ENCODE measurements at places on chromosomes 12 and 14.

GRCh38 chr12:65603438-65604351, 220.6 kb upstream of the HMGA2 start:
- DNase-seq = no peak

GRCh38 chr14:99266181-99267178, 5.5 kb downstream of the BCL11B start:
- peak; percentile 71 for DNase-seq

GRCh38 chr12:45418520-45418919, 202.6 kb downstream of the ANO6 start:
- no peak for DNase-seq

GRCh38 chr12:62621101-62621638, 154.5 kb downstream of the MON2 start:
- DNase-seq = peak; percentile 89

GRCh38 chr12:87870061-87870460, 159.1 kb downstream of the C12orf50 start:
- DNase-seq = no peak

- peak; percentile 35 for DNase-seq
These were observed 4.6 kb upstream of the SAMD4A start for GRCh38 chr14:54562334-54562733.

DNA sequence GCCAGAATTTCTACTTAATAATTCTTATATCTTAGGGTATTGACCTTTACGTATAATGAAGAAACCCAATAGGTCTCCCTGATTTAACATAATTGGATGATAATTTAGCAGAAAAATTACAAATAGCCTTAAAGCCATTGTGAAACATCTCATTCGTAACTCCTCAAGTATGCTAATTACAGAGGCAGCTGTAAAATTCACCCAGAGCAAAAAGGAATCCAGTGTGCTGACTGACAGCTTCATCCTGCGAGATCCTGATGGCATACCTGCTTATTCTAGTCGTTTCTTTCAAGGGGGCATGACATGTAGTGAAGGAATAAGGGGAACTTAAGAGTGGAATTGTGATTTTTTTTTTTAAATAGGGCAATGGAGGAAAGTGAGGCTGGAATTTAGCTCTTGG, 291.5 kb downstream of the FUT8 start:
- DNase-seq = no peak

DNA sequence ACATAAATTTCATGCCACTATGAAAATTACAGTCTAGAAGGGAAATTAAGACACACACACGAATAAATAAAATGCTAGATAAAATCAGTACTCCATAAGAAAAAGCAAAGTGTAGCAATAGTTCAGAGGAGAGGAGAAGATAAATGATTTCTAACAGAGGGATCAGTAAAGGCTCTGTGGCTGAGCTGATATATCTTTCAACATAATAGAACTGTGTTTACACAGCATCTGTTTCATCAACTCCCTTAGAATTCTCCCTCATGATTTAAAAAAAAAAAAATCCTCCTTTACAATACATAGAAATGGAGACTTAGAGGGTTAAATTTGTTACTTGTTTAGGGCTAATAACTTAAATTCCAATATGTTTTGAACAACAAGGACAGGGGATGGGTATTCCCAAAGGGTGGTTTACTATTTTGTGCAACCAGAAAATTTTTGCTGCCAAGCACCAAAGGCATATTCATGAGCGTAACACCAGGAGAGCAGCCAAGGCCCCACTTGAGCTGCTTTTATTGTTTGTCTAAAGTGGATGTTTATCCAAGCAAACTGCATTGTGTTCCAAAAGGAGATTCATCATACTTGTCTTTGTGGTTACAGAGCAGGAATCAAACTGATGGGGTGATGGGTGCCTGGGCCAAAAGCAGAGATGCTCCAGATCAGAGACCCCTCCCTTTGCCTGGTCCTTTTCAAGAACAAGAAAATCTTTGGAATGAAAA, 162.7 kb downstream of the BMP4 start:
- peak; percentile 91 for DNase-seq

- no peak for DNase-seq
These were observed 58.3 kb upstream of the FRMD6 start for GRCh38 chr14:51593397-51593796.

DNA sequence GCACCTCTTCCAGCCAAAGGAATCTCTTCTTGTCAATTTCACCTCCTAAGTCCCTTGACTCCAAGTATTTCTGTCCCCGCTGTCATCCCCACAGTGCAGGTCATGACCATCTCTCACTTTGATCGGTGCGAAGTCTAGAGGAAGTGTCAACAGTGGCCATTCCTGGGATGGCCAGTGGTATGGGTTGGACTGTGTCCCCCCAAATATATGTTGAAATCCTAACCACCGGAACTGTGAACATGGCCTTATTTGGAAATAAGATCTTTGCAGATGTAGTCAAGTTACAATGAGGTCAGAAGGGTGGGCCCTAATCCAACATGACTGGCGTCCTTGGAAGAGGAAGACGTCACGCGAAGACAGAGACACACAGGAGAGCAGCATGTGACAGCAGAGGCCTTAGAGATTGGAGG, 155.9 kb upstream of the PRMT8 start:
- no peak for DNase-seq

DNA sequence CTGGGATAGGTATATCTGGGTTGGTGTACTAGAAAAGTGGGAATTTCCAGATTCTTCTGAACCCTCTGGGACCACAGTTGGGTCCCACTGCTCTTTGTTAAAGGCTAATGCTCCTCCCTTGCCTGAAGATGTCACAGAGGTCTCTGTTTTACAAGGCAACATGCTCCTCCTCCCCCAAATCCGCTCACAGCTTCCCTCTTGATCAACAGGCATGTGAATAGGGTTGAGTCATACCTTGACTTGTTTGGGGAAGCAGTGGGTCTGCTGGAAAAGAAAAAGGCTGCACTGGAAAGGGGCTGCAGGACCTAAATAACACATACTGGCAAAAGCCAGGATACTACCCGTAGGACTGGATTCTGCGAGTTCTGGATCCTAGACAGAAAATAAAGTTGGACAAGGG, 165.4 kb upstream of the TMEM260 start:
- no peak for DNase-seq

GRCh38 chr12:72622556-72622955, 350.4 kb downstream of the TRHDE start:
- DNase-seq = no peak

- no peak for DNase-seq
These were observed 852.6 kb downstream of the LRFN5 start for GRCh38 chr14:42459171-42459685.

GRCh38 chr12:93186131-93186530, 191.6 kb upstream of the NUDT4 start:
- no peak for DNase-seq

DNA sequence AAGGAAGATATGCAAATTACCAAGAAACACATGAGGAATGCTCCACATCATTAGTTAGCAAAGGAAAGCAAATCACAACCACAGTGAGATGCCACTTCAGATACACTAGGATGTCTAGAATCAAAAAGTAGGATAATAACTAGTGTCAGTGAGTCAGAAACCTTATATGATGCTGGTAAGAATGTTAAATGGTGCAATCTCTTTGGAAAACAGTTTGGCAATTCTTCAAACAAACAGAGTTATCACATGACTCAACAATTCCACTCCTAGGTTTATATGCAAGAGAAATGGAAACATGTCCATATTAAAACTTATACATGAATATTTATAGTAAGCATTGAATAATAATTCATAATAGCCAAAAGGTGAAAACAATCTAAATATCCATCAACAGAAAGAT, 220.9 kb downstream of the FOXG1 start:
- no peak for DNase-seq

GRCh38 chr12:388012-388411, 1.1 kb downstream of the KDM5A start:
- no peak for DNase-seq
